AG09309 (cell line): ENCODE measurements at places on chromosomes 7 and 10.
A peak's percentile ranks its signal among the peaks of the same experiment; 100 is the strongest.

DNA sequence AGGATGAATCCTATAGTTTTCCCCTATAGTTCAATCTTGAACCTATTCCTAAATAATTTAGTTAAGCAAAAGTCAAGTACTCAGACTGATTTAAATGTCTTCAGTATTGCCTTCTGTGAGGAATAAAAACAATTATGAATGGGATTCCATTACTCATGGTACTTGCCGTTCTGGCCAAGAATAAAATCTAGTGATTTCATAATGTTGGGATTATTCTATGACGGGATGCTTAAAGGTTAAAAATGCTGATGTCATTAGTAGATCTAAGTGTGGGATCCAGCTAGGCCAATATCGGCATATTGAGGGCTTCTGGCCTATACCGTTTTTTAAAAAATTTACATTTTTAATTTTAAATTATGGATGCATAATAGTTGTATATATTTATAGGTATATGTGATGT lies 5.3 kb downstream of the BPGM start:
- no peak for DNase-seq

GRCh38 chr7:130397758-130398073 lies 17.4 kb downstream of the CPA1 start:
- DNase-seq: no peak

DNA sequence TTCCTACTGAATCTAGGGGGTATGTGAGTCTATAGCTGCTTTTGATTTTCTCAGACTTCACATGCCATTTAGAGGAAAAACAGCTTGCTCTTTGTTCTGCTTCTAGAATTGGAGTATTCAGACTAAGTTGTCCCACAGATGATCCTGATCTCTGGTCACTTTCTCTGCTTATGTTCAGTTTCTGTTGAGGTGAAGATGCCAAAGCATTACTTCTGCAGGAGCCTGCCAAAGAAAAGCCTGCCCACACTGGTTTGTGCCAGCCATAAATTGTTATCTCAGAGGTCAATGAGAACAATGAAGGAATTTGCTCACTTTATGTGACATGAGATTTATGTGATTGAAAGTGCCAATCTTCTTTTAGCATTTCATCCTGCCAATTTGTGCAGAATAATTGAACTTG lies 163.6 kb downstream of the CDK14 start:
- no peak for DNase-seq

DNA sequence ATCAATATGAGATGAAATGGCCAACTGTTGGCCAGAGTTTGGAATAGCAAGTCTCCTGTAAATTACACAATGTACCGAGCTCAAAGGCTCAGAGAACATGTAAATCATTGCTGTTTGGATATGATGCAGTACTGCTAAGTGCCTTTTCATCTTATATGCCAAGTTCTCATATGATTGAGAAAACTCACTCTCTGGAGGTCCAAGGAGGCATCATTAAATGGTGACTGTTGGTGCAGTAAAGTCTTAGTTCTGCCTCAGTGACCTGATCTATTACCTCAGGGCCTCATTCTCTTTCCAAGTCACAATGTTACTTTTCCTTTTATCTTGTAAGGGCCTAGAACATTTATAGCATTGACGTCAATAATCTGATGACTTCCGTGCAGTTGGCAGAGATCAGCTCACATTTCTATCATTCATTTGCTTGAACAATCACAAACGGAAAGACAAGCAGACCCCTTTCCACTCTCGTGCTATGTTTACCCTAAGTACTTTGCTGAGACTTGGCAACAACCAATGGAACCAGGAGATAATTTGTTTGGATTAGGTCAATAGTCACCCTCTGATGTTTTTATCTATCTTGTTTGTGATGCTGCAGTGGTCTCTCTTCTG lies 32.6 kb upstream of the PDK4 start:
- no peak for DNase-seq

GRCh38 chr10:124606822-124607221 lies 137.4 kb downstream of the FAM53B start:
- DNase-seq: no peak

DNA sequence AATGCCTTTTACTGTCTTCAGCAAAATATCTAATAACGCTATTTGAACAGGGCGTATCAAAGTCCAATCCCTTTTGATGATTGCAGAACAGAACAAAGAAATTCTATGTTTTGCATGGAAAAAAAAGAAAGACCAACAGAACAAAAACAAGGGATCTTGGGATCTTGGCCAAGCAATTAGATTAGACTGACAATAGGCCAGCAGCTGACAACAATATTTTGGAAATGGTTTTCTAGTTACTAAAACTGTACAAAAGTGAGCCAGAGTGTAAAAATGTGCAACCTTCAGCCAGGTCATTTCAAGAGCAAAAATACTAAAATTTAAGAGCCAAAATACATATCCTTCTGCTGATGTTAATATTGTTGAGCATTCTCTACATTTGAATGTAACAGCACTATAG lies 716.5 kb upstream of the KCND2 start:
- no peak for DNase-seq

- DNase-seq: no peak
Measured at GRCh38 chr7:123260428-123260960, 60.7 kb upstream of the SLC13A1 start.

- DNase-seq: no peak
Measured at GRCh38 chr7:72030994-72031667, 381.0 kb downstream of the CALN1 start.

- DNase-seq: no peak
Measured at GRCh38 chr10:86671985-86672710, 3.8 kb downstream of the LDB3 start.

DNA sequence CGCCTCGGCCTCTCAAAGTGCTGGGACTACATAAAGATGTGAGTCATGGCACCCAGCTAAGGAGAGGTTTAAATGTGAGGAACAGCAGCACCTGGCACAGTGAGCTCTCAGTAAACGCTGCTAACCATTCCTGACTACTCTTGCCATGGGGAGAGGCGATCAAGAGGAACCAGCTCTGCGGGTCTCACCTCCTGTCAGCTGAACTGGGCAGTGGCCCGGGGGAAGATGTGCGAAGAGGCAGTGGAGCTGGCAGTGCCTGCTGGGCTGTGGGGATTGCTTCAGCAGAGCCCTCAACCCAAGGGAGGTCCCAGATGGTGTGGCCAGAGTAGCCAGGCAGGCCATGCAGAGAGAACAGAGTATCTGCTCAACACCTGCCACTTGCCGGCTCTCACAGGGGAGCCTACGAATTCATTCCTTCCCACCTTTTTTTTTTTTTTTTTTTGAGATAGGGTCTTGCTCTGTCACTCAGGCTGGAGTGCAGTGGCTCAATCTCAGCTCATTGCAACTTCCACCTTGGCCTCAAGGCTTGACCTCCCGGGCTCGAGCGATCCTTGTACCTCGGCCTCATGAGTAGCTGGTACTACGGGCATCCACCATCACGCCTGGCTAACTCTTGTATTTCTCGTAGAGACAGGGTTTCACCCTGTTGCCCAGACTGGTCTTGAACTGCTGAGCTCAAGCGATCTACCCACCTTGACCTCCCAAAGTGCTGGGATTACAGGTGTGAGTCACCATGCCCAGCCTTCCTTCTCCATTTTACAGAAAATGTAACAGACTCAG lies 6.8 kb downstream of the POLM start:
- DNase-seq: no peak

DNA sequence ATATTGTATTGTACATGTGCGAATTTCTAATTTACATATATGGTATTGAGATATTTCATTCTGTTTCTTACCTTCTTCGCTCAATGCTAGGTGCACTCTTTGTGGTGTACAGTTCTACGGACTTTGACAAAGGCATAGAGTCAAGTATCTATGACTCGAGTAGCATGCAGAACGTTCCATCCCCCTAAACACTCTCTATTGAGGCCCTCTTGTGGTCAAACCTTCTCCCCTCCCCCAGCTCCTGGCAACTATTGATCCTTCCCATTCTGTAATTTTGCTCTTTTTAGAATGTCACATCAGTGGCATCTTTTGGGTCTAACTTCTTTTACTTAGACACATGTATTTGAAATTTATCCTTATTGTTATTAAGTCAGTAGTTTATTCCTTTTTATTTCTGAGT lies 30.7 kb upstream of the GDF10 start:
- no peak for DNase-seq

DNA sequence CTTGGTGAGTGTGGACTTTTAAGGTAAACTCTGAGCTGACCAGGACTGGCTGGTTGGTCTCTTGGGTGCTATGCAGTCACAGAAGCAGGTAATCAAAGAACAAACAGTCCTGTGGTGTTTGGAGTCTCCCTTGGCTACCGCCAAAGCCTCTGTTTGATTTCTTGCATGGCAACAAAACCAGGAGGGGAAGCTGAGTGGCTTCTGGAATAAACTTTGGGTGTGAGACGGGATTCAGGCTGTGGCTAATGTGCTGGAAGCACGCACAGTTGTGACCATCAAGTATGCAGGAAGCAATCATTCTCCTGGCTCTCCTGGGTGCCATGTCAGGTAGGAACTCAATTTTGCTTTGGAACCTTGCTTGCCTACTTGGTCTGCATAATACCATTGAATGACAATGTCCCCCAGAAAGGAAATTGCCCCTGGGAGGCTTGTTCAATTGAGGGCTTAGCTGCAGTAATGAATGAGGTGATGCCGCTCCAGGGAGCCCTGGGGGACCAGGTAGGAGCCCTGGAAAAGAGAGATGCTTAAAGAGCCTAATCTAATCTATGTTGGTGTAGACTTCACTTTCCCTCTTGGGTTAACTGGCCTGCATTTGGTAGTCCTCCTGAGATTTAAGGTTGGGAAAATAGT lies at the start of gene CDHR3:
Gene CDHR3 (plus strand): TSS at position 227 of the 630 bp plus-strand sequence. CDS start 55 bp downstream, at position 282.
- DNase-seq: no peak

GRCh38 chr7:20146451-20146850 lies 70.7 kb downstream of the MACC1 start:
- DNase-seq: no peak

DNA sequence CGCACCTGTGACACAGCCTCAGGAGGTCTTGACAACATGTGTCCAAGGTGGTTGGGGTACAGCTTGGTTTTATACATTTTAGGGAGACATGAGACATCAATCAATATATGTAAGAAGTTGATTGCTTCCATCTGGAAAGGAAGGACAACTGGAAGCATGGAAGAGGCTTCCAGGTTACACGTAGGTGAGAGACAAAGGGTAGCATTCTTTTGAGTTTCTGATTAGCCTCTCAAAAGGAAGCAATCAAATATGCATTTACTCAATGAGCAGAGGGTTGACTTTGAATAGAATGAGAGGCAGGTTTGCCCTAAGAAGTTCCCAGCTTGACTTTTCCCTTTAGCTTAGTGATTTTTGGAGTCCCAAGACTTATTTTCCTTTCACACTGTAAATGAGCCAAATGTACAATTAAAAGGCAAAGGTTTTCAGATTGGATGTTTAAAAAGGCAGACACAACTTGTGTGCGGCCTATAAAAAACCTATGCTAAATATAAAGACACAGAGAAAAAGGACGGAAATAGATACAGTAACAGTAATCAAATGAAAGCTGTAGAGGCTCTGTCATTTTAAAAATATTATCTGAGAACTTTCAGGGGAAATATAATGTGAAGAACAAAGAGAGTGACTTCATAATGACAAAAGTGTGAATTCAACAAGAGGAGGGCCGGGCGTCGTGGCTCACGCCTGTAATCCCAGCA lies 65.7 kb upstream of the LANCL2 start:
- no peak for DNase-seq

DNA sequence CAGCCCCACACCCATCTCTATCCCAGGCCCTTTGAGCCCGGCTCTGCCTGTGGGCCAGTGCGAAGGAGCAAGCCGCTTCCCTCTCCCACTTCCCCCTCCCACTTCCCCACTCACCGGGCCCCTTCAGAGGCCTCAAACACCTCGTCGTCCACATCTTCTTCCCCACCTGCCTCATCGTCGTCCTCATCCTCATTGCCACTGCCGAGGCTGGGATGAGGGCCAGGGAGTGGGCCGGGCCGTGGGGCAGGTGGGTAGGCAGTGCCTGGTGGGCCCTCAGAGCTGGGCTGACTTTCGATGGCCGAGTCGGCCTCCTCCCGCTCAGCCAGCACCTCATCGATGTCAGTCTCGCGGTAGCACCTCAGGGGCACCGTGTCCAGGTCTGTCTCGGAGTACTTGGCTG lies 3.8 kb downstream of the PSD start:
- DNase-seq: no peak

- peak; percentile 54 for DNase-seq
Measured at GRCh38 chr7:77538281-77539212, 1.5 kb downstream of the PTPN12 start.

- no peak for DNase-seq
Measured at GRCh38 chr7:151243045-151243349, 5.5 kb downstream of the SMARCD3 start.

- no peak for DNase-seq
Measured at GRCh38 chr7:128665057-128665456, 7.0 kb upstream of the GARIN1A start.

GRCh38 chr10:97318772-97319651 lies at the start of gene FRAT1:
TSS of gene FRAT1 (plus strand) at chr10:97319271. CDS start at chr10:97319454, 183 bp downstream.
- peak; percentile 77 for DNase-seq

- no peak for DNase-seq
Measured at GRCh38 chr7:158052381-158053060, 535.1 kb downstream of the PTPRN2 start.

DNA sequence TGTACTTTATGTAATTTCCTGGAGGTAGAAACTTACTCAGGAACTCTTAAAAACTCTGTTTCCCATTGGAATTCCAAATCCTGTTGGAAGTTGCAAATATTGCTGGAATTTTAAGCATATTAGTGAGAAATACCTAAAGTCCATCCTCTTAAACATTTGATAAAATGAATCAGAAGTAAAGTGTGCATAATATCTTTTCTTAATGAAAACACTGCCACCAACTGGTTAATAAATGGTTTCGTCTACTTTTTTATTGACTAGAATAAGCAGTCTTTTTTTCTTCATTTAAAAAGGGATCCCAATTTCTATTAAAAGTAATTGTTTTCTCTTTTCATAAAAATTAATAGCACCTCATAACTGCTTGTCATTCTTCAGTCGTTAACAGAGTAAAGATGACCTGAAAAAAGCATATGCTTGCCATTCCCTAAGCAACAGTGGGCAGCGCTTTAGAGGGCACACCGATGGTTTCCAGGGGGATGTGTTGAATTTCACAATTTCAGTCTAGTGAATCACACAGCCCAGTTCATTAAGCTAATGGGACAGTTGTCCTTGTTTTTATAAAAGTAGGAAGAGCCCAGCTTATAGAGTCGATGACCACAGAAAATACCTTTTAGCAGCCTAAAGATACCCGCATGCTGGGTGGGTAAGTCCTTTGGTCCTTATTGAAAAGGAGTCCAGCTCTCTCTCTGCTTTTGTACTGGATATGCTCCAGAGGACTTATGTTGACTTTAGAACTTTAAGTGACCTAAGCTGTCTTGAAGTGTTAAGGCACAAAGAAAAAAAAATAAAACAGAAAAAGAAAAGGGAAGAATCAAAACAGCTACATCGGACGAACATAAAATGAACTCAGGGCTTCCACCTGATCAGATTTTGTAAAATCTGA lies 28.5 kb downstream of the NPS start:
- DNase-seq: no peak

DNA sequence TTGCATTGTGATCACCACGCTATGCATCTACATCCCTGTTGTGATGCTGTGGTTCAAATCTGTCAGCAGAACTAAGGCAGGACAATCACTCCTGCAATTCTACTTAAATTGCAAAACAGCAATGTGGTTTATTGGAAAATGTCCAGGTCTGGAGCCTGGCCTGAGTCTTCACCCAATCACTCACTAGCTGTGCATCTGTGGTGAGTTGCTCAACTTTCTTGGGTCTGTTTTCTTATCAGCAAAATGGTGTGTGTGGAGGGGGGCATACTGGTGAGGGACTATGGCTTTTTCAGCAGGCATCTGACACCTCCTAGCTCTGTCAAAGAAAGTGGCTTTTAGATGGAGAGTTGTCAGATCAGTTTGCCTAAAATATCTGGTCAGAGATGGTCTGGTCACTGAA lies 108.3 kb upstream of the FEZF1 start:
- peak; percentile 44 for DNase-seq
